Karpas-422 (cell line): ENCODE measurements at places on chromosomes 2 and 18. TPM values are rescaled to one million over a fixed set of nuclear protein-coding genes. Genes with fewer than 3 reads are reported as not detected.

ABCA12 gene
- total RNA-seq, result not detected in 2 replicates

SLC19A3 gene
- total RNA-seq, result not detected in 2 replicates

ALPP gene
- total RNA-seq, result not detected in 2 replicates

GRCh38 chr2:234329202-234329960 lies 167.5 kb downstream of the ARL4C start:
- DNase-seq, result no peak

DNA sequence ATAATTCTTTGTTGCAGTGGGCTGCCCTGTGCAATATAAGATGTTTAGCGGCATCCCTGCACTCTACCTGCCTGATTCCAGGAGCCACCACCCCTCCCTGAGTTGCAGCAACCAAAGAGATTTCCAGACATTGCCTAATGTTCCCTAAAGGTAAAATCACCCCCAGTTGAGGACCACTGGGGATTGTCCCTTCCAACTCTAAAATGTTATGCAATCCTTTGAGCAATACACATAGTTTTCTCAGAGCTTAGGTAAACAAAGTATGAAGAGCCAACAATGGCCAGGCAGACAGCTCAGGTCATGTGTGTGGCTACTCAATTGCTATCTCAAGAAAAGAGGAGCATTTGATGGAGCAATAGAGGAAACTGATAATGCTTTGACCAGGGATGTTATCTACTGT lies 87.0 kb downstream of the XDH start:
- no peak for DNase-seq

LRP2 gene
- not detected in 2 replicates for total RNA-seq

DNA sequence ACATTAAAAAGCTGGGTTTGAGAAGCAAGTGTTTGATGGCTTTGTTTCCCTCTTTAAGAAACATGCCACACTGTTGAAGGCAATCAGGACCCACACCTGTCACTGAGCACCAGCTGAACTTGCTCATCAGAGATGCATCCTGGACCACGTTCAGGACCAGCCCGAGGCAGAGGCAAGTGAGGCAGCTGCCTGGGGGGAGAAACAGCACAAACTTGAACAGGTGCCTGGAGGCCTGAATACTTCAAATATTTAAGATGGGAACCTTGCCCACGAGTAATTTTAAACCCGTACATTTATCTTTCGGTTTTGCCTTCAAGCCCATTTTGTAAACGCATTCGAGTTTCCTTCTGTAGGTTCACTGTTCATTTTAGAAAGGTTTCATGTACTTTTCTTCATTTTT lies 421.3 kb downstream of the NYAP2 start:
- no peak for DNase-seq

RFX8 gene
- not detected in 2 replicates for total RNA-seq

KATNAL2 gene
- total RNA-seq, result 14.5 and 29.5 TPM in 2 replicates

DNA sequence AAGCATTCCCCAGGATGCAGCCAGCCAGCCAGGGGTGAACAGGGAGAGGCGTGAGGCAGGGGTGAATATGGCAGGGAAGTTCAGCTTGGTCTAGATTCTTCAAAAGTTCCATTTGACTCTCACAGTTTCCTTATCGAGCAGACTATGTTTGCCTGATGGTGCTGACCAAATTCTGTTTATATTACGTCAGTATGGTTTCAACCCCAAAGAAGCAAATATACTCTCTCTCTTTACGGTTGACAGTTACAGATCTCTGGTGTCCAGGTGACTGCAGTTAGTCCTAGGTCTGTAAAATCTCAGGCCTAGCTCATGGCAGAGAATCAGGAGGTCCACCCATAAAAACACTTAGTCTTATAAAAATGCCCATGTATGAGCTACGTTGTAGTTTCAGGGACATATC lies 38.3 kb upstream of the DNMT3A start:
- DNase-seq, result no peak

FZD7 gene
- 9.2 and 10.2 TPM in 2 replicates for total RNA-seq

DNA sequence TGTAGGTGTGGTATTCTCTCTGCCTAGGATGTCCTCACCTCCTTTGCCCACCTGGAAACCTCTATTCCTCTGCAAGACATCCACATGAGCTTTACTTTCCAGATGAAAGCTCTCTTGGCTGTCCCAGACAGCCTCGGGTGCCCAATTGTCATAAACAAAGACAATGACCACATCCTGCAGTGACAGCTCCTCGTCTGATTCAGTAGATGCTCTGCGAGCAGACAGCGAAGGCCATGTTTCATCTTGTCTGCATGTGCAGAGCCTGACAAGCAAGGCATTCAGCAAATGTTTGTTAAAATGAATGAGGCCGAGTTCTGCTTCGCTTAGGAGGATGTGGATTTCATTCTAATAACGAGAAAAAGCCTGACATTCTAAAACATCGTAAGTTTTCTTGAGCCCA lies 150.9 kb downstream of the MTCL1 start:
- DNase-seq, result no peak

GRCh38 chr18:13136056-13136903 lies 82.3 kb upstream of the LDLRAD4 start:
- DNase-seq, result peak; percentile 64

GRCh38 chr2:105969552-105969951 lies 224.5 kb downstream of the UXS1 start:
- no peak for DNase-seq

DNA sequence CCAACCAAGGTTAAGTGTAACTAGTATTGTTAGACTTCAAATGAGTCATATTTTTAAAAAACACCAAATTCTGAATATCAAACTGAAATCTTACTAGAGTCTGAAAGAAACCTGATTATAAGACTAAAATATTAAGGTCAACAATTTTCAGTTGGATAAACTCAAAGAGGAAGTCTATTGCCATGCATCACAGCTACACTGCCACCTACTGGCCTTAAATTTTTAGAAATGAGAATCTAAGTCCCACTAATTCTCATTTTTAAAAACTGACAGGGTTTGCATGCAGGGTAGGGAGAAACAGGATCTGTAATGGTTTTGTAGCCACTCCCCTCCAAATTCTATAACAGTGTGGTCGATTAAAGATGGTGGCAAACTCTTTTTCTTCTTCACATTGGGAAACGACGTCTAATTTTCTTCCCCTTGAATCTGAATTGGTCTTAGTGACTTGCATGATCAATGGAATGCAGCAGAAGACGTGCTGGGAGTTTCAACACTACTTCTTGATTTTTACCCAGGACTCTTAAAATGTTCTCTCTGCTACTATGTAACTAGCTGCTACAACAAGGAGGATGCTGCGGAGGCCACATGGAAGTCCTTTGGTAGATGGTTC lies 176.1 kb upstream of the SESTD1 start:
- DNase-seq, result peak; percentile 81

GRCh38 chr2:219713110-219713509 lies 85.7 kb downstream of the SLC4A3 start:
- peak; percentile 75 for DNase-seq

DNA sequence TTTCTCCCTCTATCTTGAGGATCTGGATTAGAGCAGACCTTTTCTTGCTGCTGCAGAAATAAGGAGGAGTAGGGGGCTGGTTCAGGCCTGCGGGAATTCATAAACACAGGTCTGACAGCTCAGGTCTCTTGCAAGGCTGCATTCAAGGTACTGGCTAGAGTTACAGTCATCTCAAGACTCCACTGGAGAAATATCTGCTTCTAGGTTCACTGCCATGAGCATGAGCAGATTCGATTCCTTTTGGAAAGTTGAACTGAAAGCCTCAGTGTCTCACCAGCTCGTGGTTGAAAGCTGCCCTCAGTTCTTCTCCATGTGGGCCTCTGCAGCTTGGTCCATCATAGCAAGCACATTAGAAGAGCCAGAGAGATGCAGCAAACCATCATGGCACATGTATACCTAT lies 124.4 kb upstream of the SETBP1 start:
- no peak for DNase-seq
